ENCODE measurements at places on chromosomes 1 and 21. TPM values are rescaled to one million over a fixed set of nuclear protein-coding genes. Genes with fewer than 3 reads are reported as not detected.

DNA sequence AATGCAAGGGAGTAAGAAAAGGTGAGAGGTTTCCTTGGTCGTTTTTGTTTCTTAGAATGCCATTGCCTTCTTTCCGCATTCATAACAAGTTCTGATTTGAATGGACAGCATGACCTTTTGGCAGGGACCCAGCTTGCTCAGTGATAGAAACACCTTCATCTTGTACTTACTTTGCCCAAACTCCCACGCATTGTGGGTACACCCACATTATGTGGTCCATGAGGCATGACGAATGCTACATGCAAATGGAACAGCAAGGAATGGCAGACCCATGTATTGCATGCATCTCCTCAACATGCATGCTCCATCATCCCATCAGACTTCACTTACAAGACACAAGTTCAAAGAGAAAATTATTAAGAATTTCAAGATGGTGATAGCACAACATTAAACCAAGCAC, 102.8 kb downstream of the CDC7 start:
- no peak for DNase-seq

DNA sequence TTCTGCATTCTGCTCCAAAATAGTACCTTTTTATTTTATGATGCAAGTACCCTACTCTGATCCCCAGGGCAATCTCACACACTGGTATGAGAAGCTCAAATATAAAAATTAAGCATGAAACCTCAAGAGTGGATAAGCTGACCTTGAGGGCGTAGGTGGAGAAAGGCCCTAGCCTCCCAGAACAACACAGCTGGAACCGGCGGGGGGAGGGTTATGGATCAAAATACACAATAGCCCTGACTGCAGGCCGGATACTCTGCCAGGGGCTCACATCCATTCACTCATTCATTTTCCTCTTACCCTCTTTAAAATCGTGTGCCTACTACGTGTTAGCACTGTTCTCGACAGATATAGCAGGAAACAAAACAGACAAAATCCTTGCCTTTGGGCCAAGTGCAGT, 32.8 kb upstream of the ECE1 start:
- DNase-seq = peak; percentile 75

GRCh38 chr1:65658122-65658521, 134.6 kb upstream of the PDE4B start:
- DNase-seq = no peak

DNA sequence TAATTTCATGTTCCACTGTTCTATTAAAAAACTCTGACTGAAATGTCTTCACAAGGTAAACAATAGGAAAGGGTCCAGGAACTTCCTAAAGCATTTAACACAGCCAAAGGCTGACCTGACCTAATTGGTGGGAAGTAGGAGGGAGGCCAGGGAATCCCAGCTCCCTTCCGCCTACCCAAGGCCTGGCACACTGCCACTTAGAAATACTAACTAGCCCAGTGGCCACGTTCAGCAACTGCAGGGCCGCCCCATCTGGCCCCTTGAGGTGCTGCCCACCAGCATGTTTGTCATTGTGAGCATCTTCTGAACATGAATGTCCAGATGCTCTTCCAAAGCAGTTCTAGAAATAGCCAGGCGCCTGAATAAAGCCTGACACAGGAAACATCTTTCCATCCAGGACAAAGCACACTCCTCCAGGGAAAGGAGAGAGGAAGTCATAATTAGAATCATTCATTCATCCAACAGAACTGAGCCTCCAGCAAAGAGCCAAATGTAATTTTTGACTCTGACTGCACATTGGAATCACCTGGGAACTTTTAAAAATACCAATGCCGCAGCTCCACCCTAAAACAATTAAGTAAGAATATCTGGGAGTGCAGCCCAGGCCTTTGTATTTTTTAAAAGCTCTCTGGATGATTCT, 44.6 kb upstream of the BCL9 start:
- DNase-seq = peak; percentile 77

- DNase-seq = peak; percentile 76
Observed at GRCh38 chr1:151680826-151681225, 35.8 kb downstream of the CELF3 start.

Gene FALEC
- 0.36 TPM for total RNA-seq

DNA sequence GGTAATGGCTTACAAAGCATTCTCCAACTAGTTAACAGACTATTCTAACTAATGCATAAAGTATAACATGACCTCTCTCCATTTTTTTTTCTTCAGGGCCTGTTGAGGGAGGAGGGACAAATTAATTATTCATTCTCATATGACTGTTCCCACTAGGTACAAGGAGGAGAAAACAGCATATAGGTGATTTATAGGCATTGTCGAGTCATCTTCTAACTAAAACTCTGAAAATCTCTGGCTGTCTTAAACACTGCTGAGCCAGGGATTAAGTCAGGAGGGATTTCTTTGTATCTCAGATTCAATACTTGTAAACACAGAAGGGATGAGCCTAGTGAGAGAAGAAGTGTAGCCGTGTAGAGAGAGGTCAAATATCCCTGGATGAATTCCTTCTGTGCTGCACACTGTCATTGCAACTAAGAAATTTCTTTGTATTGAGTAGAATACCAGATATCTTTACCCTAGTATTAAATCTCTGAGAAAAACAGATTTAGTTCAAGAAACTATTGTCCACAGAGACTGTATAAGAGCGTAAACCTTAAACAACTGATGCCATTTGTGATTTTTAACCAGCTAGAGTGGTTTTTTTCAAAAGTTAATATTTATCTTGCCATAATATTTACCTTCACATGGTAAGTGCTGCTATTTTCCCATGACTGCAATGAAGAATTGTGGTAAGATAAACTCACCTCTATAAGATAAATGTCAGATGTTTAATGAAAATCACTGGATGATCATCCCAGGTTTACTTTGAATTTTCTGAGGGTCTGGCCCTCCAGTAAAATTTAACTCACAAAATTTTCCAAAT, 465.3 kb downstream of the RWDD3 start:
- DNase-seq = no peak

- no peak for DNase-seq
Observed at GRCh38 chr1:209302779-209303568, 280.5 kb upstream of the CAMK1G start.

GRCh38 chr1:98405581-98406074, 255.9 kb upstream of the SNX7 start:
- DNase-seq = no peak

DNA sequence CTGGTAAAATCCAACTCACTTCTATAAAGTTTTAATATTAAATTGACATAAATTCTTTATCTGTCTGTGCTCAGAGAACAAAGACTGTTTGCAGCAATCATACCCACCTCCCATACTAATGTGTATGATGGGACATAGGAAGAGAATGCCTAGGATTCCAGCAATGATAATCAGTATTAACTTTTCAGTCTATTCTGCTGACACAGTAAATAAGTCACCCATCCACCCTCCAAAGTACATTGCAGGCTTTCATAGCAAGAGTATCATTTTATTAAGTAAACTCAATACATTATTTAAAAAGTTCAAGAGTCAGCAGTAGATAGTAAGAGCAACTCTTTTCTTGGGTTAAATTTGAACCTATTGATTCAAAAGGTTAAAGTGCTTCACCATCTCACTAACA, 8.8 kb downstream of the RBM34 start:
- DNase-seq = no peak

DNA sequence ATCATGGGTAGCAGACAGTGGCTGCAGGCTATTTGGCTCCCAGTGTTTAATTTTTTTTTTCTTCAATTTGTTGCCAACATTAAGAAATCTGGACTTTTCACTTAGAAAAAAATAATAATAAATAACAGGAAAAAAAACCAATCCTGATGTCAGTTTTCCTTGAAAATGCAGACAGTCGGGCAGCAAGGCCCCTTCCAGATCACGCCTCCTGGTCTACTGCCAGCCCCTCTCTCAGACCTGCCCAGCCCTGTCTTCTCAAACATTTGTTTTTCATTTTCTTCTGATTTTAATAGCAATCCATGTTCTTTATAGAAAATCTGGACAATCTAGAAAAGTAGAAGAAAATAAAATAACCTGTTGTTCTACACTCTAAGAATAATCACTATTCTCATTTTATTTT, 15.5 kb downstream of the IFNGR2 start:
- no peak for DNase-seq

Gene PLPPR4
- 1.5 TPM for total RNA-seq

GRCh38 chr1:234500269-234500668, 21.3 kb upstream of the TARBP1 start:
- DNase-seq = no peak

Gene SPRR2E
- not detected for total RNA-seq

DNA sequence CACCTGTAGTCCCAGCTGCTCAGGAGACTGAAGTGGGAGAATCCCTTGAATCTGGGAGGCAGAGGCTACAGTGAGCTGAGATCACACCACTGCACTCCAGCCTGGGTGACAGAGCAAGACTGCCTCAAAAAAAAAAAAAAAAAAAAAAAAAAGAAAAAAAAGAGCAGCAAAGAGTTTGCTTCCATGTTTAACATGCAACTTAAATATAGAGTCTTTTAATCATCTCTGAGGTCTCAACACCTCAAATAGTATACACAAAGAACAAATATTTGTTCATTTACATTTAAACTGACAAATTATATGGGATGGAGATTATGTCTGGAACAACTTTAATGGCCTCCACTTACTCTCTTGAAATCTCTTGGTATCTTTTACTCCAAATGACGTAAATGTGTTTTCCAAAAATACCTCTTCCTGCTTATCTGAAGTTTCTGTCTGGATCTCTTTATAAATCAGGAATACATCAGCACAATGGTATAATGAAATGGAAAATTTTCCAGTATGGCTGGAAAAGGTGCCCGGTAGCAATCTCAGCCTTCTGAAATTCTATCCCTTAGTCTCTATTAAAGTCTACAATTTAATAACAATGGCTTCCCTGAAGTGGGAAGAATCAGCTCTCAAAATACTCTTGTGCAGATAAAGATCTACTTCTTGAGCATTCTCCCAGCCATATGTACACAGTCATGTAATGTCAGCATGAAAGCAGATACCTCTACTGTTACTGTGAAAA, 258.5 kb downstream of the OMA1 start:
- no peak for DNase-seq

Gene NHLH1
- under 0.01 TPM for total RNA-seq

Gene EVA1C
- 5.0 TPM for total RNA-seq

- DNase-seq = no peak
Observed at GRCh38 chr1:101183388-101183699, 53.5 kb upstream of the S1PR1 start.

Gene TMEM125
- not detected for total RNA-seq

DNA sequence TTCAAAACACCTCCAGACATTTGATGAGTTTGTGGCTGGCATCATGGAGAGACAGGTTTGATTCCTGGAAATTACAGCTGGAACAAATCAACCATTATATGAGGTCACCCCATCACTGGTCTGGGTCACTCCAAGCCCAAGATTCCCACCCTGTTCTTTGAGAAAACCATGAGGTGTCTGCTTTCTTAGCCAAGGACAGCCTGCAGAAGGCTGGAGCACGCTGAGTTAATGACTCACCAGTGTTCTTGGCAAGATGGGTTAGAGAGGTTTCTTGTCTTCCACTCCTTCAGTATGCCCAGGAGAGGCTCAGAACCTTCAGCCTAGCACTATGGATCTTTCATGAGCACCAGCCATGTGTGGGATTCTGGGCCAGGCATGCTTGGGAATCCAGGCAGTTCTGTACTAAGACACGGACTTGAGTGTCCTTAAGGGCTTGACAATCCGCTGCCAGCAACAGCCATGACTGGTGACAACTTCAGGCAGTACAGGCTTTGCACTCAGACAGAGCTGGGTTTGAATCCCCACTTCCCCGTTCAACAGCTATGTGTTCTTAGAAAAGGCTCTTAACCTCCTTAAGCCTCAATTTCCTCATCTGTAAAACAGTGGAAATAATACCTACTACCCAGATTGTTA, 43.9 kb downstream of the GRHL3 start:
- DNase-seq = peak; percentile 98

- no peak for DNase-seq
Observed at GRCh38 chr1:244060686-244061085, 9.6 kb downstream of the ZBTB18 start.

- peak; percentile 88 for DNase-seq
Observed at GRCh38 chr1:92784021-92784638, 778 bp downstream of the EVI5 start.

Gene RNF207
- total RNA-seq = 42.7 TPM

Gene TAL1
- total RNA-seq = not detected

GRCh38 chr21:36059823-36060158, 535 bp downstream of the SETD4 start:
- DNase-seq = no peak

Measured in osteoblast (primary cell).